Glutamatergic neuron (in vitro differentiated cells): ENCODE measurements at places on chromosomes 1 and 21. TPM values are rescaled to one million over a fixed set of nuclear protein-coding genes. Genes with fewer than 3 reads are reported as not detected.

DNA sequence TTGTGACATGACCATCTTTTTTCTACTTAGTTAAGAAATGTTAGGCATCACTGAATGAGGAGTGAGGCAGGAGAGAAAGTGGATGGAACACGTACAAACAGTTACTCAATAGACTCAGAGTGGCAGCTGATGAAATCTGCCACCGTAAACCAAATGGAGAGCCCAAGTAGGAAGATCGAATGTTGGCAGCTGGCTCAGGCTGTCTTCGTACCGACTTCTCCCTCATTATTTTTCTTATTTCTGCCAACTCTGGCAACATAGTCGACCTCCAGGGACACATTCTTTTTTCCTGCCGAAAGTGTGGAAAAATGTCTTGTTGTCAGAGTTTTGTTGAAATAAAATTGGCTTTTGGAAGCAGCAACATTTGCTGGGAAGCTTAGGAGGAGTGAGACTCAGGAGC lies 143.3 kb downstream of the GREM2 start:
- H3K27me3 ChIP-seq, result peaks cover 6% of the 10 kb centered on the region
- peak overlapping the region; percentile 67 for H3K27ac ChIP-seq
- peaks cover 22% of the 10 kb centered on the region for H3K4me1 ChIP-seq
- no peak overlapping the region for H3K4me3 ChIP-seq

DNA sequence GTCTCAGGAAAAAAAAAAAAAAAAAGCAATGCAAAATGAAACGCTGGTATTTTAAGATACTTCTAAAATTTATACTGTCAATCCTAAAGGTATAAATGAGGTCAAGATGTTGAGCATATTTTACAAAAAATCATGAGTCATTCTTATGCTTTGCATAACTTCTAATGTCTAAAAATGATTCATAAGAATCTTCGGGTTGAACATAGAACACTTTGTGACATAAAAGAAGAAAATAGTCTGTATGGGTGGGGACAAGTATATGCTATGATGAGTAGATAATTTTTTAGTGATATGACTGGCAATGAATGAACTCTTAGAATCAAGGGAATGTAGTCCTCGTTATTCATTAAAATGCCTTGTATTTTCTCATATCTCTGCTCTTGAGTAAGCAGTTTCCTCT lies 416.9 kb upstream of the USP24 start:
- DNase-seq, result no peak
- no peak overlapping the region for H3K27ac ChIP-seq
- H3K36me3 ChIP-seq, result no peaks in the 10 kb centered on the region
- no peaks in the 10 kb centered on the region for H3K27me3 ChIP-seq
- H3K4me1 ChIP-seq, result no peaks in the 10 kb centered on the region

GRCh38 chr1:7388141-7388487 lies 383.0 kb upstream of the VAMP3 start:
- DNase-seq, result no peak
- H3K4me1 ChIP-seq, result peaks cover 24% of the 10 kb centered on the region
- H3K4me3 ChIP-seq, result no peak overlapping the region
- no peak overlapping the region for H3K27ac ChIP-seq

KCNE2 gene
- not detected for total RNA-seq

DNA sequence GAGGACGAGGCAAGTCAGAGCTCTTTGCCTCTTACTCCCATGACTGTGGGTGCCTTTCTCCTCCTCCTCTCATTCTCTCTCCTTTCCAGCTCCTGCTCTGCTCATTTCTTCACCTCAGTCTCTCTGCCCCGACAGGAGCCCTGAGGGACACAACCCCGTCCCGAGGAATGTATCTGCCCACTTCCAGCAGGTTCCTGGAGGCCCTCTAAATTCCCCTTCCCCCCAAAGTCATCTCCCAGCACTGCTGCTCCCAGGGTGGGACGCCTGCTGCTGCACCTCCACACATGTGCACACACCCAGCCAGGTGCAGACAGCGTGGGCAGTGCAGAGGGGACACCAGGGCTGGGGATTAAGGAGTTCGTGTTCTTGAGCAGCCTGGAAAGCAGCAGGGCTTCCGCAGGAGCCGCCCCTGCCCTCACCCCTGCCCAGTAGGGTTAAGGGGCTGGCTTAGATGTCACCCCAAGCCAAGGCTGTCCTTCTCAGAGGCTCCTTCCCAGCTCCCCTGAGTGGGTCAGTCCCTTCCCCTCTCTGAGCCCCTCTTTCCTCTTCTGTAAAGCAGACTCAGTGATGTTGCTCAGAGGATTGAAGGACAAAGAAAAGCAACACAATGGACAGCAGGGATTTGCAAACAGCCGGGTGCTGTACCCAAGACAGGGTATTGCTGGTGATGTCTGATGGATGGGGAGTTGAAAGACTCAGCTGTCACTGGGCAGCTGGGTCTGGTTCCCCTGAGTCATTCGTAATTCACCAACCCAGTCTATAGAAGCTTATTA lies 346.0 kb downstream of the MATN1 start:
- peak overlapping the region; percentile 17 for H3K27ac ChIP-seq
- H3K4me3 ChIP-seq, result no peak overlapping the region
- no peak for DNase-seq

- peaks cover 4% of the 10 kb centered on the region for H3K4me1 ChIP-seq
- no peak overlapping the region for H3K4me3 ChIP-seq
- H3K36me3 ChIP-seq, result no peaks in the 10 kb centered on the region
- no peaks in the 10 kb centered on the region for H3K27me3 ChIP-seq
Observed at GRCh38 chr1:50611675-50612074, 188.4 kb upstream of the DMRTA2 start.

- no peak overlapping the region for H3K27ac ChIP-seq
- DNase-seq, result no peak
- H3K4me3 ChIP-seq, result no peak overlapping the region
- peaks cover 20% of the 10 kb centered on the region for H3K36me3 ChIP-seq
- H3K4me1 ChIP-seq, result peaks cover 2% of the 10 kb centered on the region
Observed at GRCh38 chr21:46340998-46341397, 17.0 kb downstream of the PCNT start.

ACTN2 gene
- 2.7 TPM for total RNA-seq

- peaks cover 13% of the 10 kb centered on the region for H3K4me1 ChIP-seq
- no peak overlapping the region for H3K4me3 ChIP-seq
- H3K27ac ChIP-seq, result no peak overlapping the region
Observed at GRCh38 chr21:39094847-39095579, 88.2 kb downstream of the PSMG1 start.

KLF17 gene
- total RNA-seq, result 10.9 TPM

S100A5 gene
- total RNA-seq, result not detected

GRCh38 chr1:98387701-98388100 lies 273.8 kb upstream of the SNX7 start:
- no peak overlapping the region for H3K4me3 ChIP-seq
- peaks cover 2% of the 10 kb centered on the region for H3K4me1 ChIP-seq
- no peak overlapping the region for H3K27ac ChIP-seq
- no peaks in the 10 kb centered on the region for H3K36me3 ChIP-seq

DNA sequence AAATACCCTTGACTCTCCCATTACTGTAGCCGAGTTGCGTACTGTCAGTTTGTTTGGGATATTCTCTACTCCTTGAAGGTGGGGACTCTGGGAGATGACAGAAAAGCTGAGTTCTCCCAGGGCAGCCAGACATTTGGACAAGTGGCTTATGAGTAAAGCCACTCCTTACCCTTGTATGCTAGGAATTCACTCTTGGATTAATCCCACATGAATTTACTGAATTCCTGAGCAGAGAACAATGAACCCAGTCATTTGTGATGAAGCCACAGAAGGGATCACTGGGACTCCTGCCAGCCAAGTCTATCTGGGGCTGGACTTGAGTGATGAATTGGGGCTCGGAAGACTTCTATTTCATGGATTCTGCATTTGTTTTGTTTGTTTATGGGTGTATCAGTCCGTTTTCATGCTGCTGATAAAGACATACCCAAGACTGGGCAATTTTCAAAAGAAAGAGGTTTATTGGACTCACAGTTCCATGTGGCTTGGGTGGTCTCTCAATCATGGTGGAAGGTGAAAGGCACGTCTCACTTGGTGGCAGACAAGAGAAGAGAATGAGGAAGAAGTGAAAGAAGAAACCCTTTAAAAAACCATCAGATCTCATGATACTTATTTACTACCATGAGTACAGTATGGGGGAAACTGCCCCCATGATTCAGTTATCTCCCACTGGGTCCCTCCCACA lies 25.1 kb downstream of the C1orf116 start:
- no peak overlapping the region for H3K27ac ChIP-seq
- no peaks in the 10 kb centered on the region for H3K36me3 ChIP-seq
- DNase-seq, result no peak

GRCh38 chr1:219143735-219144134 lies 29.9 kb upstream of the LYPLAL1 start:
- H3K4me1 ChIP-seq, result no peaks in the 10 kb centered on the region
- no peaks in the 10 kb centered on the region for H3K27me3 ChIP-seq
- H3K4me3 ChIP-seq, result no peak overlapping the region
- H3K36me3 ChIP-seq, result no peaks in the 10 kb centered on the region

GRCh38 chr1:223045164-223045957 lies 97.7 kb downstream of the TLR5 start:
- no peaks in the 10 kb centered on the region for H3K4me1 ChIP-seq
- peaks cover 2% of the 10 kb centered on the region for H3K27me3 ChIP-seq
- no peak for DNase-seq
- no peak overlapping the region for H3K4me3 ChIP-seq
- H3K36me3 ChIP-seq, result peaks cover 15% of the 10 kb centered on the region

DNA sequence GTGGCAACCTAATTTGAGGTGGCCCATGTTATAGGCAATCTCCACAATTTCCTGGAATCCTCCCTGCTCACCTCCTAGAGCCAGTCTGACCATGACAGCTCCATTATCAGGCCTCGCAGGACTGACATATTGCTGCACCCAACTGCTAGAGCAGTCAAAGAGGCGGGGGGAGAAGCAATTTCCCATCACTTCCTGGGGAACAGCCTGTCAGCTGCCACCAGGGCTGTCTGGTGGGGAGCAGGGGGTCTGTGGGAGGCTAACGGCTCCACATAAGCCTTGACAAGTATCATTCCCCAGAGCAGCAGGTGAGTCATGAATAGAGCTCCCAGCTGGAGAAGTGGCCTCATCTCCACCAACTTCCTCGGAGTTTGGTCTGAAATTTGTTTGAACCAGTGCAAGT lies 322.9 kb downstream of the MATN1 start:
- no peak overlapping the region for H3K4me3 ChIP-seq
- H3K27ac ChIP-seq, result no peak overlapping the region
- H3K36me3 ChIP-seq, result no peaks in the 10 kb centered on the region
- no peaks in the 10 kb centered on the region for H3K4me1 ChIP-seq
- no peak for DNase-seq
- peaks cover 3% of the 10 kb centered on the region for H3K27me3 ChIP-seq

GRCh38 chr1:191575746-191576145 lies 582.5 kb upstream of the RGS18 start:
- H3K4me3 ChIP-seq, result no peak overlapping the region
- DNase-seq, result no peak
- no peaks in the 10 kb centered on the region for H3K27me3 ChIP-seq
- no peaks in the 10 kb centered on the region for H3K36me3 ChIP-seq
- peaks cover 2% of the 10 kb centered on the region for H3K4me1 ChIP-seq

CFHR1 gene
- not detected for total RNA-seq

DNA sequence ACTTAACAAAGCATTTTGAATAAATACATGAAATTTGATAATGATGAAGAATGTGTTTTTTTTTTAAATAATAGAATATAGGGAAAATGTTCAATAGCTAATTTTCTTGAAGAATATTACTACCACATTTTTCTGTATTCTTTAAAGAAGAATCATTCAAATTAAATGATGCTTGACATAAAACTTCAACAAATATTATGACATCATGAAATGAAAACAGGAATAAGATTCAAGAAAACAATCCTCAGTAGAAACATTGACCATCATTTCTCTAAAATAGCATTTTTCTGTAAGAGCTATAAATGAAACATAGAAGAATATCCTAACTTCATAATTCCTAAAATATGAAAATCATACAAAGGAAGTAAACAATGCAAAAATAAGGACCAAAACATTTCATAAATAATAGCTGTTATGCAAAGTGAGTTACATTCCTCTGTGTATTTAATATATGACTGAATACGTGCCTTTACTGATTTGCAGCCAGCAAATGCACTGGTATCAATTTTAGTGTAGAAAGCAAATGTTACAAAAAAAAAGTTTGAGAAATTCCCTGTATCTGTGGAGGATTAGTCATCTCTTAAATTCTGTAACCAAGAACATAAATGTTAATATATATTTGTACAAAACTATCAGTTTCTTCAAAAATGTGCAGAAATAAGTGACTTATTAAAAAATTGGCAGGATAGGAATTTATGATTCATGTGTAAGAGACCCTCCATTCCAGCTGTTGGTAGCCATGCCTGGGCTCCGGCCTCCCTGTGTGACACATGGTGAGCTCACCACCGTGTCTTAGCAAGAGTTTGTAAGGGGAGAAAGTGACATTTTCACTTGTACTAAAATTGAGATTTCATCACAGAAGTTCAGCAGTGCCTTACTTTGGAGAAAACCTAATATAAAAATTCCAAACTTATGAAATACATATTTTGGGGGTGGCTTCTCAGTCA lies 15.0 kb upstream of the PTPN14 start:
- no peaks in the 10 kb centered on the region for H3K36me3 ChIP-seq
- no peaks in the 10 kb centered on the region for H3K27me3 ChIP-seq
- H3K4me1 ChIP-seq, result peaks cover 16% of the 10 kb centered on the region
- peak overlapping the region; percentile 84 for H3K27ac ChIP-seq
- no peak overlapping the region for H3K4me3 ChIP-seq

GRCh38 chr1:65069011-65069565 lies 78.9 kb upstream of the AK4 start:
- no peak overlapping the region for H3K27ac ChIP-seq
- DNase-seq, result no peak
- H3K4me3 ChIP-seq, result peak overlapping the region; percentile 99
- H3K27me3 ChIP-seq, result peaks cover 5% of the 10 kb centered on the region

HSD3B2 gene
- total RNA-seq, result not detected

GRCh38 chr1:38274974-38275373 lies 228.4 kb upstream of the POU3F1 start:
- H3K4me3 ChIP-seq, result no peak overlapping the region
- DNase-seq, result no peak
- no peak overlapping the region for H3K27ac ChIP-seq
- peaks cover 22% of the 10 kb centered on the region for H3K36me3 ChIP-seq
- H3K27me3 ChIP-seq, result peaks cover 2% of the 10 kb centered on the region

DNA sequence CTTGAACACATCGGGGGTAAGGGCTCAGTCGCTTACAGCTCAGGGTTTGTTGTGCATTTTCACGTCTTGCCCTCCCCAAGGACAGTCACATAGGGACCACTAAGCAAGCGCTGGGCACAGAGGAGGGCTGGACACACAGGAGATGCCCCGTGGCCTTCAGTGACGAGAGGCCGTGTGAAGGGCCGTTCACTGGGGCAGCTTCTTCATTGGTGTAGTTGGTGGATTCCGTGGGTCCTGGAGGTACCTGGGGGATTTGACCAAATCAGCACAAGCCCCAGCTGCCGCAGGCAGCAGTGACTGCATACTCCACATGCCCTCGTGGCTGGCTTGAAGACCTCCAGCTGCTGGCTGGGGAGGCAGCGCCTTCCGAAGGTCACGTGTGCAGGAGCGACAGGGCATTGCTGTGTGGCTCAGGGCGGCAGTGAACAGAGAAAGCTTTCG lies 100.8 kb upstream of the C1orf174 start:
- H3K4me3 ChIP-seq, result no peak overlapping the region
- no peak overlapping the region for H3K27ac ChIP-seq
- H3K27me3 ChIP-seq, result peaks cover 11% of the 10 kb centered on the region
- peaks cover 9% of the 10 kb centered on the region for H3K36me3 ChIP-seq
- no peak for DNase-seq

- H3K4me3 ChIP-seq, result no peak overlapping the region
- H3K27me3 ChIP-seq, result no peaks in the 10 kb centered on the region
- no peak for DNase-seq
- no peak overlapping the region for H3K27ac ChIP-seq
- no peaks in the 10 kb centered on the region for H3K36me3 ChIP-seq
Observed at GRCh38 chr1:83527987-83528386, 470.9 kb downstream of the TTLL7 start.

OR2L2 gene
- total RNA-seq, result 0.25 TPM

GRCh38 chr1:170676628-170677027 lies 12.7 kb downstream of the PRRX1 start:
- H3K27ac ChIP-seq, result no peak overlapping the region
- H3K27me3 ChIP-seq, result peaks cover 4% of the 10 kb centered on the region
- no peaks in the 10 kb centered on the region for H3K36me3 ChIP-seq
- H3K4me3 ChIP-seq, result no peak overlapping the region
- no peak for DNase-seq
